ENCODE measurements at places on chromosomes 13 and 19. TPM values are rescaled to one million over a fixed set of nuclear protein-coding genes. Genes with fewer than 3 reads are reported as not detected.
A peak's percentile ranks its signal among the peaks of the same experiment; 100 is the strongest.

C19orf18 gene
- total RNA-seq, result 1.1 TPM

TSSK6 gene
- 4.7 TPM for total RNA-seq

RNF225 gene
- total RNA-seq, result 1.1 TPM

ZNF468 gene
- total RNA-seq, result 29.5 TPM

BCAM gene
- total RNA-seq, result 73.1 TPM

FIZ1 gene
- 20.6 TPM for total RNA-seq

CYP2B6 gene
- total RNA-seq, result 8.4 TPM

HPN gene
- 34.6 TPM for total RNA-seq

FXYD3 gene
- 1.0 TPM for total RNA-seq

ERICH6B gene
- total RNA-seq, result not detected

CALR3 gene
- 0.50 TPM for total RNA-seq

THSD1 gene
- total RNA-seq, result 0.39 TPM

DLL3 gene
- total RNA-seq, result 23.9 TPM

CNFN gene
- total RNA-seq, result 9.6 TPM

ZIK1 gene
- total RNA-seq, result 31.1 TPM

RXFP2 gene
- not detected for total RNA-seq

BEST2 gene
- 4.7 TPM for total RNA-seq

CRX gene
- 0.53 TPM for total RNA-seq

CDX2 gene
- total RNA-seq, result 0.11 TPM

MEF2B gene
- total RNA-seq, result 1.3 TPM

ZNF460 gene
- total RNA-seq, result 50.8 TPM

DNA sequence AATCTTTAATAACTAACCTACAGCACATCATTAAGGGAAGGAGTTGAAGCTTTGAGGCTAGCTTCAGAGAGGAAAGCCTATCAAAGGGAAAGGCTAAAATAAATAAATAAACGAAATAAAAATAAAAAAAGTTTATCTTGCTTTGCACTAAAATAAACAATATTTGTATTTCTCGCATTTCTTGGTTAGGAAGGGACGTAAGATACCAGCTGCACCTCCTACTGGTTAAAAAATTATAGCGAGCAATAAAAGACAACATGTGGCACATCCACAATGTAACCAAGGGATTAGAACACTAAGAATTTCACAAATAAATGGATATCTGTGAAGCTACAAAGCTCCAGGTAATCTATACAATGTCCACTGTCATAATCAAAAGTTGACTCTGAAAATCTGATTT lies 194.5 kb downstream of the DACH1 start:
- no peak for DNase-seq

GRCh38 chr13:112193463-112194166 lies 126.7 kb downstream of the SOX1 start:
- no peak for DNase-seq

GRCh38 chr19:36707134-36707533 lies 19.7 kb downstream of the ZNF567 start:
- no peak for DNase-seq

DNA sequence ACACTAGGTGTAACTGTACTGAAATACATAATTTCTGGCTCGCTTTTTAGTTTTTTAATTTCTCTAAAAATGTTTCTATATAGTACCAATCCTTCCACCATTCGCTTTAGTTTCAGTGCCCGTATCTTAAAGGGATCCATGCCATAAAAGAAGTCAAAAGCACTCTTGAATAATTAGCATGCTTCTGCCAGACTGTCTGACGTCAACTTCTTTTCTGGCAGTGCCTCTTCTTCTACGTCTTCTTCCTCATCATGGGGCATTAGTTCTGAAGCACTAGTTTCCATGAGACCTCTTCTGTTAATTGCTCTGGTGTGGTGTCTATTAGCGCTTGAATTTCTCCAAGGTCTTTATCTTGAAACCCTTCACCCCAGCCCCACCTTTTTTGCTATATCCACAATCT lies 93.8 kb upstream of the DOCK9 start:
- DNase-seq, result no peak

GRCh38 chr19:44735011-44735410 lies 13.5 kb upstream of the BCL3 start:
- no peak for DNase-seq

DNA sequence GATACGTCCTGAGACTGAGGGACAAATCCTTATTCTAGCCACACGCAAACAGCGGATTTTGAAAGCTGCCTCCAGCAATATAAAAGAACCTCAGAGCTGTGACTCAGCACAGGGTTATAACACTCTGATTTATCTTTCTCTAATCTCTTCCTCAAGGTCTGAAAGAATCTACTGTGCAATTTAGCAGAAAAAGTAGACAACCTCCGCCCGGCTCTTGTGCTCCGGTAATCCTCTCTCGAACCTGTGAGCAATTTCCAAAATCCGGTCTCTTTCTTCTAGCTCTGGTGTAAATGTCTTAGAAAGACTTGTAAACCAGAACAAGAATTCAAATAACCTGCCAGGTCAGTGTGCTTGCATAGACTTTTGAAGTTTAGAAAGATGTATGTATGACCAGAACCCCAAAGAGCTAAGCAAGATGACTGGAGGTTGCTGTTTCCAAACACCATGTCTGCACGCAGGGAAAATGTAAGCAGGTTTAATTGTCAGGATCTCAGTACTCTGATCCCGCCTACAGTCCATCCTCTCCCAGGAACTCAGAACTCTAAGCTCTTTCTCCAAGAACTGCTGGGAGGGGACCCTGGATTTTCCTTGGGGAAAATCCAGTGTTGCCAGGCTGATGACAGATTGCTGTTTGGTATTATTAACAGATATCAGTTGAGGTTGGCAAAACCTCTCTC lies 338.1 kb downstream of the RFC3 start:
- no peak for DNase-seq

DNA sequence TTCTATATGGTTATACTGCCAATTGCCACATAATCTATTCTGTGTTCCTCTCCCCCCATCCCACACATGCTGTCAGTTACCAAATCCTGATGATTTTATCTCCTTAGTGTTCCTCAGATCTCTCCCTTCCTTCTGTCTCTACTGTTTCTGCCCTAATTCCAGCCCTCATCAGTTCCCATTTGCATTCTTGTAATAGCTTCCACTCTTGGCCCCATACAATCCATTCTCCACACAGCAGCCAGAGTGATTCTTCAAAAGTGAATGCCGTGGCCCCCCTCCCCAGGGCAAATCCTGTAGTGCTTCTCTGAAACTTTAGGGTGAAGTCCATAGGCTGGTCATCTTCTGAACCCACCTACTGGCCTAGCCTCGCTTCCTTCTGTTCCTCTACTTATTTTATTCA lies 114.4 kb downstream of the ZAR1L start:
- no peak for DNase-seq

GRCh38 chr19:30428844-30429243 lies 56.7 kb downstream of the ZNF536 start:
- DNase-seq, result no peak

DNA sequence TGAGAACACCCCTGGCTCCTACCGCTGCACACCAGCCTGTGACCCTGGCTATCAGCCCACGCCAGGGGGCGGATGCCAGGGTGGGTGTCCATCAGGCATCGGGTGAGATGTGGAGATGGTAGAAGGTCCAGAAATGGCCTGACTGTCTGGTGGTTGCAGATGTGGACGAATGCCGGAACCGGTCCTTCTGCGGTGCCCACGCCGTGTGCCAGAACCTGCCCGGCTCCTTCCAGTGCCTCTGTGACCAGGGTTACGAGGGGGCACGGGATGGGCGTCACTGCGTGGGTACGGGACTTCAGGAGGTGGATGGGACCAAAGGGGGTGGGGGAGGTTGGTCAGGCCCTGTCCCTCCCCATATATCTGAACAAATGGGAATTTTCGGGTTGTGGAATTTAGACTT lies 15.8 kb downstream of the LTBP4 start:
- DNase-seq, result no peak

DNA sequence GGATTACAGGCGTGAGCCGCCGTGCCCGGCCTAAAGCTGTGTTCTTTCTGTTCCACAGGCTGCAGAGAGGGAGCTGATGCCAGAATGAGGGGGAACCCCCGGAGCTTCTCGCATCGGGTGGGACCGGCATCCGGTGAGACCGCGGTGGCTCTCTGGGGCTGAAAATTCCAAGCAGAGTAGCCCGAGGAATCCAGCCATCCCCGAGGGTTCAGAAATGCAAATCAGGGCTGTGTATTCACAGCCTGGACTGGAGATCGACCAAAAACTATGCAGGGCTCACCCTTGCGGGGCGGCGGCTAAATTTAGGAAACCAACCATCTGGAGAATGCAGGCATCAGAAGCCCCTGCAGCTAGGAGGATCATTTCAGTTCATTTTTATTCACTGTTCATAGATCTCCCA lies 99.2 kb downstream of the GNG7 start:
- peak; percentile 57 for DNase-seq

DNA sequence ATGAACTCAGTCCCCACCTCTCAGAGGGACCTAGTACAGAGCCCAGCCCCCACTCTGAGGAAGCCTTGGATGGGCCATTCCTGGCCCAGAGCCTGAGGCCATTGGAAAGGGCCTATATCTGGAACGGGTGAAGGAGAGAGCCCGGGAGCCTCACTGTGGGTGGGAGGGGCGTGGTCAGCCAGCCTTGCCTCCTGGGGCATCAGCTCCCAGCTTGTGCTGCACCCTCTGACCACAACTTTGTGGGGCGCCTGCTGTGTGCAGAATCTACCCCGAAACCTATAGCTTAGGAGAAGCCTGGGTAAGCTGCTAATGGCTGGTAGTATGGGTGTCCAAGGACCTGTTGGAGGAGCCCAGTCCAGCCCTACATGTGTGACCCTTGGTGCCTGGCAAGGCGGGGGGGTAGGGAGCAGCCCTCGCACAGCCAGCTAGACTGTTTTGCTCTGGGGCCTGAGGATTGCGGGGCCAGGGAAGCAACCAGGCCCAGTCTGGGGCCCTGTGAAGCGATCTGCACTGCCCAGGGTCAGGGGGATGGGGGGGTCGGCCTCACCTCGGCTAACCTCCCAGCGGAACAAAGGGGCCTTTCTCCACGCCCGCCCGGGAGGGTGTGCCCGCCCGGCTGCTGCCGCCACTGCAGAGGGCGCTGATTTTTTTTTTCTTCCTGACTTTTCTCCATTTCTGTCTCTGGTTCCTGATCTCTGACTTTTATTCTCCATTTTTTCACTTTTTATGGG lies 42.3 kb downstream of the LYL1 start:
- no peak for DNase-seq

GRCh38 chr19:1269478-1270212 lies 513 bp downstream of the CIRBP start:
- peak; percentile 79 for DNase-seq

DNA sequence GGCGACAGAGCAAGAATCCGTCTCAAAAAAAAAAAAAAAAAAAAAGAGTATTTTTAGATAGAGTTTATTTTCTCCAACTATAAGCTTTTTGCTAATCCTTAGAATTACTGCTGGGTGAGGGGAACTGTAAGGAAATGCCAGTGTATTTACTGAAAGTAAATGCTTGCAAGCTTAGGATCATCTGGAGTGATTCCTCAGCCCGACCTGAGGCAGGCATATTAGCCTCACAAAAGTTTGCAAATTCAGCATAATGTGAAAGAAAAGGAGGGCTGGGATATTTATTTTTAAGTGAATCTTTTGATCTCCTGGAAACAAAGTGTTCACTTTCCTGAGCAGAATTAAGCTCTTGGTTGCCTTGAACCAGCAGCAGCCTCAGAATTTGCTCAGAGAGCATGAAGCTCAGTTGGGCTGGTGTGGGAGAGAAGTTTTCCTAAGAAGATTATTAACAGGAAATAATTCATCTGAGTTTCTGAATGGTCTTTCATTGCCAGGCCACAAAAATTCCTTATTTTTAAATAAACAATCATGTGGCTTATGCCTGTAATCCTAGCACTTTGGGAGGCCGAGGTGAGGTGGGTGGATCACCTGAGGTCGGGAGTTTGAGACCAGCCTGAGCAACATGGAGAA lies 24.7 kb upstream of the SPATA13 start:
- no peak for DNase-seq

DNA sequence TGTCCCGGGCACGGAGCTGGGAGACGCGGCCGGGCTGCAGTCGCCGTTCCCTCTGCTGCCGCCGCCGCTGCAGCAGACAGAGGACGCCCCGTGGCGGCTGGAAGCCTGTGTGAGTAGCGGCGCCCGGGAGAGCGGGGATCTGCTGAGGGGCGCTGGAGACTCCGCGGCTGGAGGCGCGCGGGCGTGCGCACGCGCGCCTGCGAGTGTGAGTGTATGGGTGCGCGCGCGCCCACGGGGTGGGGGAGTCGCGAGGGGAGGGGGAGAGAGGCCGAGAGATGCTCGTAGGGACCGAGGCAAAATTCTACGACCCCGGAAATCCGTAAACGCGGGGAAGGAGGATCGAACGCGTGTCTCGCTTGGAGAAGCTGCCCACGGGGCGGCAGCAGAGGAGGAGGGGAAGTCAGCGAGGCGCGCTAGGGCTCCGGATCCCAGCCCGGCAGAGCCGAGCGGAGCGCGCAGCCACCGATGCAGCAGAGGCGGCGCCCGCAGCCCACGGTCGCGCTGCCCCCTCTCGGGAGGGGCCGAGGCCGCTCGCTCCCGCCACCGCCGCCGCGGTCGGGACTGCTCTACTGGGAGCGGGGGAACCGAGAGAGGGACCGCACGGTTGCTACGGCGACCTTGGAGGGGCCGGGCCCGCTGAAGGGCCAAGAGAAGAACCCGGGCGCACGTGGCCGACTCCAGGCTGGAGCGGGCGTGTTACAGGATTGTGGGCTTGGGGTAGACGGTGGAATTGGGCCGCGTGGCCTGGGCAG lies at the start of gene ENOX1:
Gene ENOX1, minus strand, starts transcription at position 207 of the 752 bp plus-strand sequence.
- DNase-seq, result peak; percentile 63

- DNase-seq, result peak; percentile 32
Observed at GRCh38 chr19:44776402-44777096, 1.1 kb upstream of the CBLC start.

- no peak for DNase-seq
Observed at GRCh38 chr13:66301006-66301405, 929.1 kb downstream of the PCDH9 start.

- no peak for DNase-seq
Observed at GRCh38 chr19:51514866-51515481, 13.4 kb upstream of the SIGLEC12 start.

DNA sequence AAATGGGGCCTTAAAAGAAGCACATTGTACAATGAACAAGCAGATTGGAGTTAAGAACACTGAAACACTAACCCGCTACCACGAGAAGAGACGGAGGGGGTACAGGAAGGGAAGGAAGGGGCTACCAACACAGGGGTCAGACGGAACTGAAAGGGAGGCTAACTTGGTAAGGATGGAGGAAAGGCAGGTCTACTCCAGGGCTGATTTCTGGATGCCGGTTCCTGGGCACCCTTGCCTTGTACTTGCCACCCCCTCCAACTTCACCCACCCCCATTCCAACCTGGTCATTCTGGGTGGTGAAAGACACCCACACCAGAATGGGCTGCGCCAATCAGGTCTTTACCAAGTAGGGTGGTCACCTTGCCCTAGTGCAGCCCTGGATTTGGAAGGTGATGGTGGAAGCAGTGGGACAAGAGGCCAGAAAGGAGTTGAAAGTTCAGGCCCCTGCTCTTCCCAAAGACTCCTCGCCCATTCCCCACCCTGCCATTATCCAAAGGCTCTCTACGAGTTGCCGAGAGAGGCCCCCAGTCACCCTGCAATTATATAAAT lies 10.3 kb downstream of the ZNF574 start:
- no peak for DNase-seq

- no peak for DNase-seq
Observed at GRCh38 chr13:80259159-80259558, 81.8 kb downstream of the SPRY2 start.
